Transverse colon (tissue), 4 donors: ENCODE measurements at places on chromosomes 1 and 21. TPM values are rescaled to one million over a fixed set of nuclear protein-coding genes. Genes with fewer than 3 reads are reported as not detected.
A peak's percentile ranks its signal among the peaks of the same experiment; 100 is the strongest.

GRCh38 chr1:79437540-79437939, 431.0 kb upstream of the ADGRL4 start:
- DNase-seq: no peak

DNA sequence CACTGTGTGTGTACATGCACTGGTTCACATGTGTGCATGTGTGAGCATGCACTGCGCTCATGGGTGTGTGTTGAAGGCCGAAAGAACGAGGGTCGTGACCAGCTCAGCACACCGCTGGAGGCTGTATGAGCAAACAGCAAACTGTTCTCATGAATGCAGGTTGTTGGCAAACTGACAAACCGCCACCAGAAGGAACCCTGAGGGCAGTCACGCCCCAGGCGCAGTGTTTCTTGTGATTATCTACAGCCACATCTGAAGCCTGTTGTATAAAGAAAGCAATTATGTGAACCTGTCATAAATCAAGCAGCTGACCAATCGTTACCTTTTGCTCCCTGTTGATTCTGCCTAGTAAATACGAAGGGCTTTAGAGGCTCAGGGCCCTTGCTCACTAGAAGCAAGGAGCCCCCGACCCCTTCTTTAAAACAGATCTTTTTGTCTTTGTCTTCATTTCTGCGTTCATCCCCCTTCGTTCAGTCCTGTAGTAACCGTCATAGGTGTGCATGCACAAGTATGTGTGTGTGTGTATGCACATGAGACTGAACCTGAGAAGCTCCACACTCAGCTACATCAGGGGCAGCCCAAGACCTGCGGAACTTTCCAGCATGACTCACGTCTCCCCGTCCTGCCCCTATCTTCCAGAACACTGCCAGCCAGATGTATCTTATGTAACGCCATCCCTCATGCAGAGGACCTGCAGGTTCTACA, 16.8 kb upstream of the RIPK4 start:
- DNase-seq: peak; percentile 85

DNA sequence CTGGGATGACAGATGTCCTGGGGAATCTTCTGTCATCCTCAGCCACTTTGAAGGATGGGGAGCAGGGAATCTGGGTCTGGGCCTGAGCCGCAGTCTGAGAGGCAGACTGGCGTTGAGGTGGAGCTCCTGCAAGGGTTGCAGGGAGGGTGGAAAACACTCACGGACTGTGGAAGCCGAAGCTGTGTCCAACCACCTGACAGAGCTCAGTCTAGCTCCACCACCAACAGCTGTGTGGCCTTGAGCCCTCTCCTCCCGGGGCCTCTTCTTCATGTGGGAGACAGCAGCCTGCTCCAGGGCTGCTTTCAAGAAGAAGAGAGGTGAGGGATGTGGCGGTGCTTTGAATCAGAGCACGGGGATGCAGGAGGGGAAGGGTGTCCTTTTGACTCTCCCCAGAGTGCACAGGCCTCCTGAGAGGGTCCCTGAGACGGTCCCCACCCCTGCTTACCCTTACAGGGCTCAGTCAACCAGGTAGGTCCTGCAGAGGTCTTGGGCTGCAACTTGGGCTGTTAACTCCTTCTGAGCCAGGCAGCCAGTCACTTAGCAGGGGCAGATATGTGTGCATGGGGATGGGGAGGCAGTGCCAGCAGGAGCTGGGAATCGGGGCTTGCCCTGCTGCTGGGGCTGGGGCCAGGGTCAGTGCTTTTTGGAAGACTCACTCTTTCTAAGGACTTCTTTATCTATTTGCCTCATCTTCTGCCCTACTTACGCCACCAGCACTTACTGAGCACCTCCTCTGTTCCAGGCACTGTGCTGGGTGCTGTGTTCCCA, 216.3 kb downstream of the PTPRU start:
- DNase-seq: no peak

DNA sequence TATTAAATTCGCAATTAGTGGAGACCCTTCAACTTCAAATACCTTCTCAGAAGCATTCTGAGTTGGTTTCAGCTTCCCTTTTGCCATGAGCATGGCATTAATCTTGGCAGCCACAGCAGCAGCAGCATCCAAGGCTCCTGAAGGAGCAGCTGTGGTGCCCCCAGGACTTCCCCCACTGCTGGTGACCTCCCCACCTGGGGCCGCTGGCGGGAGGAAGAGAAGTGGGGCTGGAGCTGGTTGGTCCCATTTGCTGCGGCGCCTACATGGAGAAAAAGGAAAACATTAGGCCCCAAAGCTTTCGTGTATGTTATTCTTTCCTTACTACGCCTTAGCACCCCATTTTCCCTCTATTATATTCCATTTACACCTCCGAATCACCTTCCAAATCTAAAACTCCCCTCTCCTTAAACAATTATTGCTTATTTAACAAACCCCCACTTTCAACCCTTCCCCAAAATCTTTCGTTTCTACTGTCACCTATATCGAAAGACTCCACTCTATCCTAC, 569 bp downstream of the KHDC4 start:
- DNase-seq: no peak

DNA sequence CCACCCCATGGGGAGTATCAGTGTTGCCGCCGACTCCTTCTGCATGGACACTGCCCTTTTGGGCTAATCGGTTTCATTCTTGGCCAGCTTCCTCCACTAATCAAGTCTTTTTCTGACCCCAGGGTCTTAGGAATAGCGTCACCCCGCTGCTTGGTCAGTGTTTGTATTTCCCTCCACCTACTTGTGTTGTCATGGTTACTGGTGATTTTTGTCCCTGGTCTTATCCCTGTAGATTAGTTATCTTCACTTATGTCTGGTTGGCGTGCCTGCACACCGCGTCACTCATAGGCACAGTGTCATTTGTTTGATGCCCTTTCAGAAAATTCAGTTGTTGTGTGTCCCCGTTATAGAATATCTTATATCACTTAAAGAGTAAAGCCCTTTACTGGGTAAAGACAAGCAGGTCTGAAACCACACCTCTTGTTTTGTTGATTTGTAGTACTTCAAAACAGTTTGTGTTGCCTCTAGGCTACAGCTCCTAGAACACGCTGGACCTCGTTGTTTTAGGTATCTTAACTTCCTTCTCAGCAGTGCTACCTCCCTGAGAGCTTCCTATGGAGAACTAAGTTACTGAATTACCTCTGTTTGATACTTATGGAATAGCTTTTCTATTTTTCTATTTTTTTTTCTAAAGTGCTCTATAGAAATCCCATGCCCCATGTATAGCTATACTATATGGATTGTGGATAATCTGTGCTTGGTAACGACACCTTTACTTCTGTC, 868 bp downstream of the PPP1R12B start:
- peak; percentile 12 for DNase-seq

DNA sequence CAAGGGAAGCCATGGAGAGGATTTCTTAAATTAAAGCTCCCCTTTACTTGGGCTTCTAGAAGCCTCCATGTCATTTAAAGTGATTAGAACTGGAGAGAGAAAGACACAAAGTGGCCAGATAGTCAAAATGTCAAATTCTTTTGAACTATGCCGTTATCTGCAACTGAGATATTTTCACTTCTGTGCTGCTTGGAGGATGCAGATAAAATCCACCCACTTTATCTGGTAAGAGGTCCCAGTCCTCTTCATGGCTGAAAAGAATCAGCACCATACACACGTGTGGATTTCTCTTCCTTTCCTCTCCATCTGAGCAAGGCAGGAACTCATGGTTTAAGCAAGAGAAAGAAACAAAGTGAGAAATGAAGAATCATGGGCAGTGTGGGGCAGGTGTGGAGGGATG, 276.9 kb upstream of the RUNX1 start:
- no peak for DNase-seq

GRCh38 chr1:32494196-32494595, 29.3 kb downstream of the ZBTB8B start:
- DNase-seq: no peak

GRCh38 chr21:15273244-15273643, 208.4 kb upstream of the NRIP1 start:
- DNase-seq: no peak

- no peak for DNase-seq
These were observed 35.6 kb upstream of the ECE1 start for GRCh38 chr1:21325731-21326387.

- DNase-seq: peak; percentile 71
These were observed 31.0 kb downstream of the SLC45A1 start for GRCh38 chr1:8348777-8349472.

DNA sequence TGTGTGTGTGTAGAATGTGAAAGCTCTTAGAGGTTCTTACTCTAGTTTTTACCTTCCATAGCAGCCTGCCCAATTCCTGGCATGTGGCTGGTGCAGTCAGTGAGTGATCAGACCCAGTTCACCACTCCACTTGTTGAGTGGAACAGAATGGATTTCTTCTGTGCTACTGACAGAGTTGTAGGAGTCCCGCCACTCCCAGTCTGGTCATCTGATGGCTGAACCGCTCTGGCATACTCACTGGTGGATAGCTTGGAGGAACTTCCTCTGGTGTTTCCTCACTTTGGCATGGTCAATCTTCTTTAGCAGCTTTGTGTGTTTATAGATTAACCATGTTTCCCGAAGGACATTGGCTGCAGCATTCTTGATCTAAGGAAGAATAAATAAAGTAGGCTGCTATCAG, 106.7 kb upstream of the ADAR start:
- peak; percentile 21 for DNase-seq

GRCh38 chr1:41851589-41851988, 67.1 kb downstream of the HIVEP3 start:
- no peak for DNase-seq

DNA sequence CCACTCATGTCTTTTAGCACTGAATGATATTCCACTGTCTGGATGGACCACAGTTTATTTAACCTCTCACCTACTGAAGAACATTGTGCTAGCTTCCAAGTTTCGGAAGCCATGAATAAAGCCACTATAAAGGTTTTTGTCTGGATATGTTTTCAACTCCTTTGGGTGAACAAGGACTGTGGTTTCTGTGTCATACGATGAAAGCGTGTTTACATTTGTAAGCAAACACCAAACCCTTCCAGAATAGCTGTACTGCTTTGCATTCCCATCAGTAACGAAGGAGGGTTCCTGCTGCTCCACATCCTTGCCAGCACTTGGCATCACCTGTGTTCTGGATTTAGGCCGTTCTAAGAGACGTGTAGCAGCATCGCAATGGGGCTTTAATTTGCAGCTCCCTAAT, 10.7 kb upstream of the ARHGEF16 start:
- DNase-seq: no peak

- DNase-seq: no peak
These were observed 176.0 kb downstream of the RERE start for GRCh38 chr1:8641377-8641997.

GRCh38 chr1:207404849-207405525, 49.1 kb upstream of the CR2 start:
- DNase-seq: no peak

- no peak for DNase-seq
These were observed 379.0 kb downstream of the LMX1A start for GRCh38 chr1:164977561-164977960.

DNA sequence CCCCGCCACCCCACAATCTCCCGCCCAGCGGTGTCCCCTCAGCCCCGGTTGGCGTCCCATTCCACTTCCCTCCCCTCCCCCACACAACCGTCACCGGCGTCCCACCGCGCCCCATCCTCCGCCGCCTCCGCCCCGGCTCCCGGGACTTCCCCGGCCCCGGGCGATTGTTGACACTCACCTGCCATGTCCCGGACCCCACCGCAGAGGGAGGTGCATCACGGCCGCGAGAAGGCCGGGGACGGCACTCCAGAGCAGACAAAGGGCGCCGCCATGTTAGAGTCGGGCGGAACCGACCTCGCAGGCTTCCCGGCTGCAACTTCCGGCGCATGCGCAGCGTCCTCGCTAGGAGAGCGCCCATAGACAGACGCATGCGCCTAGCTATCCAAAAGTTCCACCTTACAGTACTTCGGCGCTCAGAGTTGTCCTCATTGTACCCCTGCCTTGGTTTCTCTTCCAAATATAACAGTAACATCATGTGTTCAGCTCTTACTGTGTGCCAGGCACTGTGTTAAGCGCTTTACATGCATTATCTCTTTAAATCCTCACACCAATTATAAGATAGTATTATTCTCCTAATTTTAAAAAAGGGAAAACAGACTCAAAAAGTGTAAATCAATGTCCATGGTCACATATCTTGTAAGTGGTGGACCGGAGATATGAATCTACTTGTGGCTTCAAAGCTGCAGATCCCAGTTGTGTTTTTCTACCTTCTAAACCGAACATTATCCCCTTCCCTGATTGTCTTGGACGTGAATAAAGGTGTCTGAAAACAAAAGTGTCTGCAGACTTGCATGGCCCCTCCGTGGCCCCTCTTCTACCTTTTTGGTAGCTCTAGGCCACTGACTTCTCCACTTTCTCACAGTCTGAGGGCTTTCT, at the start of gene ZBTB17:
Gene ZBTB17, minus strand, starts transcription at position 297 of the 876 bp plus-strand sequence. CDS start 27,606 bp downstream, outside the sequence.
- peak; percentile 96 for DNase-seq

GRCh38 chr1:39115271-39116110, 89.0 kb upstream of the MACF1 start:
- no peak for DNase-seq

DNA sequence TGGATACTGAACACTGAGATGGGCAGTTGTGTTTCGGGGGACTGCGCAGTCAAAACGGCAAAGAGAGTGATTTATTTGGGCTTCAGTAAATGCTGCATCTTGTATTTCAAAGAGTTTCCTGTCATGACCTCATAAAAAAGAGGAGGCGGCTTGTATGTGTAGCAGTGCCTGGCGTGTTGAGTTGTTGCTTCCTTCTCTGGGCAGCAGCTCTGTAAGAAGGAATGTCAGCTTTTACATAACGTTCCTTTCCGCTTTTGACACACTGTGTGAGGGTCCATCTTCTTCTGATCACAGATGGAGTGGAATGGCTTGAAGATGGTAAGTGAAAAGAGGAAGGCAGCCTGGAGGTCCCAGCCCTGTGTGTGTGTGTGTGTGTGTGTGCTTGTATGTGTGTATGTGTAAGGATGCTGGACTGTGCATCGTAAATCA, 941 bp downstream of the ELAVL4 start:
- no peak for DNase-seq

DNA sequence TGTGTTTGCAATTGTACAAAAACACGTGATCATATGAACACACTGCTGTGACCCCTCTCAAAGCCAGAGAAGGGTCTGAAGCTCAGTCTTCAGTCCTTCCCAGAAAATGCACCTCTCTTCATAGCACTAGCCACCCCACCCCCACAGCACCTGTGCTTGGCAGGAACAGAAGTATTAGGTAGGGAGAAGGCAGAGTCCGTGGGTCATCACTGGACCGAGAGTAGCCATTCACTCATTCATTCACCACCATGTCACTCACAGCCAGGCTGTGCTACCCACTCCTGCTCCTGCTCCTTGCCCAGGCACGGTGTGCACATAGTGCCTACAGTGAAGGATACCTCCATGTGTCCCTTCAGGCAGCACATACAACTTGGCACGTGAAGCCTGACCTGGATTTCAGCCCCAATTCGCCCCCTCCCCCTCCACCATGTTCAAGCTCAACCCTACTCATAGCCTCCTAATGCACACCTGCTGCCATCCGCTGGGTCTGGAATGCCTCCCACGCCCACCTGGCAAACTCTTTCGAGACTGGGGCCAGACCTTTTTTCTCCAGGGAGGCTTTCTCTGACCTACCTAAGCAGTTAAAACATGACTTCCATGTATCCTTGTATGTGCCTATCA, 81.9 kb upstream of the GALNT2 start:
- no peak for DNase-seq

- DNase-seq: no peak
These were observed 39.0 kb upstream of the PDE9A start for GRCh38 chr21:42614396-42614795.

HES2 gene
- total RNA-seq: 10.5 TPM

S100A1 gene
- 4.4 TPM for total RNA-seq

DIPK1A gene
- total RNA-seq: 9.6 TPM

ANGPTL7 gene
- not detected for total RNA-seq

ZFP69B gene
- total RNA-seq: not detected

CD247 gene
- total RNA-seq: 3.4 TPM

KRTAP21-2 gene
- not detected for total RNA-seq

P3H1 gene
- 10.5 TPM for total RNA-seq

UBXN10 gene
- 6.0 TPM for total RNA-seq

LENEP gene
- not detected for total RNA-seq

SASS6 gene
- 2.4 TPM for total RNA-seq

XCL1 gene
- total RNA-seq: not detected
